Small intestine (tissue), 16 donors: ENCODE measurements at places on chromosomes 16 and 17.

DNA sequence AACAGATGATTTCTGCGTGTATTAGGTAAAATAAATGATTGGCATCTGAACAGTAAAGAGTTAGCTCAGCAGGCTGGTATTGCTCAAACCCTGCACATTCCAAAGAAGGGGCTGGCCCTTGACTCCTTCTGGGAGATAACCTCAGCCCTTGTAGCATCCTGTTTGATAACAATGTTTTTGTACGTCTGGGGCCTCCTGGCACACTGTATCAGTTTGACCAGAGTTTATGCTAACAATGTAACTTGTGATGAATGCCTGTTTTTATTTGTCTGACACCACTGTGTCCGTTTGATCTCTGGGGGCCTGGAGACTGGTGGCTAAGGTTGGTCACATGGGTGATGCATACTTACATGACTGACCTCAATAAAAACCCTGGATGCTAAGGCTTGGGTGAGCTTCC lies 43.8 kb upstream of the NDRG4 start:
- no peak for DNase-seq

DNA sequence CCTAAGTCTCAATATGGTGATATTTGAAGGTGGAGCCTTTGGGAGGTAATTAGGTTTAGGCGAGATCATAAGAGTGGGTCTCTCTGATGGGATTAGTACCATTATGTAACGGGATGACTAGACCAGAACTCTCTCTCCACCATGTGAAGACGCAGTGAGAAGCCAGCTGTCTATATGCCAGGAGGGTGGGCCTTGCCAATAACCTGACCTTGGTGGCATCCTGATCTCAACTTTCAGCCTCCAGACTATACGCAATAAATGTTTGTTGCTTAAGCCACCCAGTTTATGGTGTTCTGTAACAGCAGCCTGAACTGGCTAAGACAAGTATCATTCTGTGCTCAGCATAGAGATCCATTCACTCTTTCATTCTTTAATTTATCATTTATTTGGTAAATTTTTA lies 167.2 kb upstream of the CDH11 start:
- DNase-seq, result no peak

DNA sequence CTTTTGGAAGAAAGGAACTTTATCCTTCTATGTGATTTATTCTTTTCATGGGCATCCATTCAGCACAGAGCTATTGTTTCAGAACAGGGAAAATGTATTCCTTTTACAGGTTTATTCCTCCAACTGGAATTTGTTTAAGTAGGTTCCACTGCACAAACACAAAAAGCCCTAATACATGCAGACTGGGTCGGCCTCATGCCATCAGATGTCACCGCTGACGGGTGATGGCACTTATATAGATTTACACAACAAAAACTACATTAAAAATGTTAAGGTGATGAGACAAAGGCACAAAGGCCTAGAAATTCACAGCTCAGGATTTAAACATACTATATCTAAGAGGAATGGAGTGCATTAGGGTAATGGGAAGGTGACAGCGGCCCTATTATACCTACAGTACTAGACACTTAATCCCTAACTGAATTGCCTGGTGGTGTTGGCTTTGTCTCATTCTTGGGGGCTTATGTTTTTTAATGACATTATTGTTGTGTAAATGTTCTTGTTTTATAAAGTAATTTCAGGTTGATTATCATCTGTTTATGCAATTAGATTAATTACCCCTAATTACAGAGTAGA lies 276.4 kb upstream of the PSMD7 start:
- DNase-seq, result no peak

GRCh38 chr16:58249388-58249779 lies 45.4 kb downstream of the PRSS54 start:
- DNase-seq, result no peak

GRCh38 chr16:10982465-10983150 lies 38.2 kb downstream of the CLEC16A start:
- no peak for DNase-seq

DNA sequence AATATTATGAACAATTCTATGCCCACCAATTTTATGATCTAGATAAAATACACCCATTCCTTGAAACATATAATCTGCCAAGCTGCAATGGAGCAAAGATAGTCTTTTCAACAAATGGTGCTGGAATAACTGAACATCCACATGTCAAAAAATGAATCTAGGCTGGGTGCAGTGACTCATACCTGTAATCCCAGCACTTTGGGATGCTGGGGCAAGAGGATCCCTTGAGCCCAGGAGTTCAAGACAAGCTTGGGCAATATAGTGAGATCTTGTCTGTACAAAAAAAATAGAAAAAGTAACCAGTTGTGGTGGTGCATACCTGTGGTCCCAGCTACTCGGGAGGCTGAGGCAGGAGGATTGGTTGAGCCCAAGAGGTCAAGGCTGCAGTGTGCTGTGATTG lies 92.5 kb downstream of the N4BP1 start:
- DNase-seq, result no peak

DNA sequence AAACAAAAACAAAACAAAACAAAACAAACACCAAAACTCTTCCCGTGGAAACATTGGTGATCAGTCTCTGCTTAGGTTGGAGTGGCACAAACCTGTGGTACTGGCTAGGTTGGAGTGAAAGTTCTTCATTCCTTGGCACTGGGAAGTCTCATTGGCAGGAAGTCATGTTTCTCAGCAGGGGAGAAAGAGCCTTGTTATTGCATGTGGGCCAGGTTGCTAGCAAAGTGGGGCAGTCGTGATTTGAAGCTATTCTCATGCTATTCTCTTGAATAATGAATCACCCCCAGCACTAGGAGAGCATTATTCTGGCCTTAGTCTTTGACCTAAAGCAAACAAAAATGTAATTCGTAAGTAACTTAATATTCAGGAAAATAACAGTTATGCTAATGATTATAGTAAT lies 24.3 kb upstream of the B4GALNT2 start:
- no peak for DNase-seq

DNA sequence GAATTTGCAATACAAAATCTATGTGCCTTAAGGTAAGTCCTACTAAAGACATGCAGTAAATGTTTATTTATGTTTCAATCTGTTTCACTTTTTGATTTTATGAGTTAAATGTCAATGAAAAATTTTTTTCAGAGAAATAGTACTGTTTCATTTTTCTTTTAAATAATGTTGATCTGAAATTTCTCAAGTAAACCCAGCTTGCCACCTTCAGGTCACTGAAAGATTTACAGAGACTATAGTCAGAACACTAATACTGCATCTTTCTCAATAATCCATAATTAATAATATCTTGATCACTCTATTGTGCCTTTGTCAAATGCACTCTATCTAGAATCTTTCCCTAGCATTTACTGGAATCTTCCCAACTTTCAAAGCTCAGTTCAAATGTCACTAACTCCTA lies 6.5 kb upstream of the DHX40 start:
- DNase-seq, result peak; percentile 5

DNA sequence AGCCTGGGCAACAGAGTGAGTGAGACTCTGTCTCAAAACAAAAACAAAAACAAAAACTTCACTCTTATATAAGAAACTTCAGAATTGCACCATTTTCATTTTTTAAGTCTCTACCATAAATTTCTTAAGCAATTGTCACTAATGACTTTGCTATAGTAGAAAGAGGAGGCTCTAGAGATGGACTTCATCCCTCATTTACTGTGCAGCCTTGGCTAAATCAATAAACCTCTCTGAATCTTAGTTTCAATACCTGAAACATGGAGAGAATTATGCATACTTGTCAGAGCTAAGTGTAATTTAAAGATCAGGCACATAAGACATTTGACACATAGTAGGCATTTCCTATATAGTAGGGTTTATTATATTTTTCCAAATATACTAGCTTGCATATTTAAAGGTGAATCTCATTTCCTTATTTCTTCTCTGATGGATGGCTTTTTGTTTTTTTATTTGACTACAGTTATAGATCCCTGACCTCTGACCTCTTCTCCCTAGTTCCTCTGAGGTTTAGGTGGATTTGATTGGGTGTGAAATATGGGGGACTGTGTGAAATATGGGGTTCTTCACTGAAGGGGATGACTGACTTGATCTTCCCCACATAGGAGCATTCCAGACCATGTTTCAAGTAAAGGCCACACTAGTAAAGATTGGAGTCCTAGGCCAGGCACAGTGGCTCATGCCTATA lies 2.7 kb downstream of the CCL5 start:
- no peak for DNase-seq

DNA sequence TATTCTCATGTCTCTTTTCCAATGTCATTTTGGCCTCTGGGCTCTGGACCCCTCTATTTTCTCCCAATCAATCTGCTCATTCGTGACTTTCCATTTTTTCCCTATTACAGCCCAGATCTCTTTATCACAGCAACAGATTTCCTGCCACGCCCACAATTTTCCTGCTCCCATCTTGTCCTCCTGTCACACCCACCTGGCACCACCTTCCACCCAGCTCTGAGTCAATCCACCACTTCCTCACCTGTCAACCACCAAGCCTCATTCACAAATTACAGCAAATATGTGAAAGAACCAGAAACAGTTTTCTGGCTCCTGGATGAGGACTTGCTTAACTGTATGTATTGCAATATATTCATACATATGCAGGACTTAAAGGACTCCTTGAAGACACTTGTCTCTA lies 311.3 kb downstream of the GRIN2A start:
- no peak for DNase-seq

DNA sequence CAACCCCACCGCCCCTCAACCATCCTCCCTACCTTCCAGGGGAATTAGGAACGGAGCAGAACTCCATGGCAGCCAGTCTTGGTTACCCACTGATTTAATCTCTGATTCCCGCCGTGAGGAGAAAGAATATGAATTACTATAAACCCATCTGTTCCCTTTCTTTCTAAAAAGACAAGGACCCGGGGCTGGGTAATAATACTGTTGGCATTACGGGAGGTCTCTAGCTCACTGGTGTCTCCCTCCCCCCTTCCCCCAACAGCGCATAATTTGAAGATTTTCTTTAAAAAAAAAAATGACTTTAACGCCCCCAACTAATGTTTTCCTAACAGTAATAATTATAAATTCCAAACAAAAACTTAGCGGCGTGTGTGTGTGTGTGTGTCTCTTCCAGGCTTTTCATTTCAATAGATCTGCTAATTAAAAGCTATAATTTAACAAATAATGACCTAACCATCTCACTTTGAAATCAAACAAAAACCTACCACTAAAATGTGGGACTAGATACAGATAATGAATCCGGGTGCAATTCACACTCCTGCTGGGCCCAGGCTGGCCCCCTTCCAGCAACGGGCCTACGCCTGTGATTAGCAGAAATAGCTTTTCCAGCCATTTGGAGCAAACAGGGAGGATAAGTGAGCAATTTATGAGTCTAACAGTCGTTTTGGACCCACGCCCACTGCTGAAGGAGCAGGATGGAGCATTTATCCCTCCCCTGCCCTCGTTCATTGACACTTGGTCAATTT lies 18.2 kb upstream of the BHLHA9 start:
- DNase-seq, result no peak

GRCh38 chr17:6394055-6394606 lies 40.8 kb downstream of the AIPL1 start:
- no peak for DNase-seq

DNA sequence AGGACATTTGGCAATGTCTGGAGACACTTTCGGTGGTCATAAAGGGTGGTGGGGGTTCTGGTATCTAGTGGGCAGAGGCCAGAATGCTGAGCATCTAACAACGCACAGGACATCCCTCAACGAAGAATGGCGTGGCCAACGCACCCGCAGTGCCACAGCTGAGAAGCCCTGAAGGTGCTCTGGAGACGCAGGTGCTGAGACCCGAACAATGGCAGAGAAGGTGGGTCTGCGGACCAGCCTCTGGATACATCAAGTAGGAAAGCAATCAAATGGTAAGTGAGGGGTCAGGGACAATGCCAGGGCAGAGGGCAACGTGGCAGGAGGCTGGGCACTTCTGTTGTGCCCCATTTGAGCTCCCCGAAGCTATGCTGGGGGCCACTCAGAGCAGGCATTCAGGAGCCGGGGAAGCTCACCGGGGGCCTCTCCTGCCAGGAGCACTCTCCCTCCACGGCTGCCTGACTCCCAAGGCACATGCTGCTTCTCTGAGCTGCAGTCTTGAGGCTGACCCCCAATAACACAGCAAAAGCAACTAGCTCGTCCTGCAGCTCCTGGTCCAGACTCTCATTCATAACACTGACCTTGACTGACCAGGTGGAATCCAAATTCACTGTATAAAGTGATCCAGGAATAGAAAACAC lies 26.0 kb downstream of the SPHK1 start:
- no peak for DNase-seq
